ENCODE measurements at places on chromosomes 13 and 19.

- DNase-seq = no peak
These were observed 21.3 kb downstream of the ZNF77 start for GRCh38 chr19:2923510-2923909.

DNA sequence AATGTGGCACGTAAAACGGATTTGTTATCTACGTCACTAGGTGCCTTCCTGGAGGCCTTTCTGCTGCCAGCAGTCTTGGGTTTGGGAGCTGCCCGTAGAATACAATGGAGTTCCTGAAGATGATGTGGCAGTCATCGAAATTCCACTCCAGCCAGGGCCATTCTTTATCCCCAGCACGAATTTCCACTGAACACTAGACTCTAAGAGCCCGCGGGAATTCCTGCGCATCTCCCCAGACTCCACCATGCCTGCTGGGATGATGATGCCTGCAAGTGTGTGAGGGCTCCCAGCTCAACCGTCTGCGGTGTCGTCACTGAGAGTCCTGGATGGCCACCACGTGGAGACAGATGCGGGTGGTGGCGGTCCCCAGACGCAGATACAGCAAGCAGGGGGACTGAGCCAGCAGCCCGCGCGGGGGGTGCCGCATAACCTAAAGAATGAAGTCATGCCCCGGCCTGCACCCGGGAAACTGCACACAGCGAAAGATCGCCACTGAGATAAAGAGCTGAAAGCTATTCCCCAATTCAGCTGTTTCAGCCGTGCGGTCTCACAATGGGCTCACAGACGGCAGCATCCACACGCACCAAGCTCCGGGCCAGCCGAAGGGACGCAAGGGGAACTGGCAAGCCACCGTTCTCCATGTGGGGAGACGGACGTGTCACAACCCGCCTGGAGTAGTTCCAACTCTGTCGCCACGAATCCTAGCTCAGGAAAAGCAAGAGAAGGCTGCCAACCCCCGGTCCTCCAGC, 41.1 kb downstream of the COL4A1 start:
- DNase-seq = no peak

GRCh38 chr19:17989425-17990094, 18.4 kb upstream of the ARRDC2 start:
- no peak for DNase-seq

- no peak for DNase-seq
These were observed 112.3 kb downstream of the POSTN start for GRCh38 chr13:37486171-37486681.

- no peak for DNase-seq
These were observed 15.6 kb upstream of the PROZ start for GRCh38 chr13:113142876-113143275.

- DNase-seq = no peak
These were observed 404.2 kb downstream of the KCNRG start for GRCh38 chr13:50419331-50419865.

- no peak for DNase-seq
These were observed 62.0 kb upstream of the C1QTNF9B start for GRCh38 chr13:23959231-23959862.

DNA sequence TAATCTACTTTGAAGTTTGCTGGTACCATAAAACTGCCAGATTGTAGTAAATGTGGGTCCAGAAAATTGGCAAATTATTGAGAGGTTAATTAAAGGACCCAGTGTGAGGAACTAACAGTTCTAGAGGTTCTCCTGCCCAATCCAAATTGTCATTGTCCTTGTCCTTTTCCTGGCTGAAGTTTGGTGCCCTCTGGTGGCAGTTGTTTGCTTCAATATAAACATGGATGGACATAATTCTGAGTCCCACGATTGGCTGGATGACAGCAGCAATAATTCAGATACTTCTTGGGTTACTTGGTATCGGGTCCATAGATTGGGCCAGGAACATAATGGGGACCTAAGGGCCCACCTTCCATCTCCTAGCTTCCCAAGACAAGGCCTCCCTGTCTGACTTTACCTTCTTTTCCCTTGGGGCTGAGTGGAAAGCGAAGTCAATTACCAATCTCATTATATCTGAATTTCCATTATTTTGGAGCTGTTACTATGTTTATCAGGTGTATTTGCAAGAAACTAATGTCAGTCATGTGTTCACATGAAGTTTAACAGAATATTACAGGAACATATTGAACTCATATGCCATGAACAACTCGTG, 33.8 kb upstream of the GARRE1 start:
- peak; percentile 24 for DNase-seq

GRCh38 chr13:26046639-26047038, 5.2 kb downstream of the SHISA2 start:
- DNase-seq = no peak

DNA sequence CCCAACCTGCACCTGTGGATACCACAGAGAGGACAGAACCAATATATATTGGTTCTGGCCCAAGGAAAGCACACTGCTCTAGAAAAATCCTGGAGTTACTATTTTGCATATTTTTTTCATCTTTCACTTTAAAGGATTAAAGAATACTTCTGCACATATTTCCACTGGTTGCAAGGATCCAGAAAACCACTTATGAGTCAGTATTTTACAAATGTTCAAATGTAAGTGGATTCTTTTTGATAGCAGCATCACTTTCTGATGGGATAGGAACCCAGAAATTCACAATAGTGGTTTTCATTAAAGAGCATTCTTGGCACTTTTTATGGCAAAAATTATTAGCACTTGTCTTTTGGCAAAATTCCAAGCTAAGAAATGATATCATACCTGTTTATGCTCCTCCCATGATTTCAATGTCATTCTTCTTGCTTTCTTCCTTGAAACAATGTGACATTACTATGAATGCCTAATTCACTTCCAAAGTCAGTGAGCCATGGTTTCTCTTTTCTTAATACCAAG, 38.2 kb downstream of the MZT1 start:
- DNase-seq = no peak

DNA sequence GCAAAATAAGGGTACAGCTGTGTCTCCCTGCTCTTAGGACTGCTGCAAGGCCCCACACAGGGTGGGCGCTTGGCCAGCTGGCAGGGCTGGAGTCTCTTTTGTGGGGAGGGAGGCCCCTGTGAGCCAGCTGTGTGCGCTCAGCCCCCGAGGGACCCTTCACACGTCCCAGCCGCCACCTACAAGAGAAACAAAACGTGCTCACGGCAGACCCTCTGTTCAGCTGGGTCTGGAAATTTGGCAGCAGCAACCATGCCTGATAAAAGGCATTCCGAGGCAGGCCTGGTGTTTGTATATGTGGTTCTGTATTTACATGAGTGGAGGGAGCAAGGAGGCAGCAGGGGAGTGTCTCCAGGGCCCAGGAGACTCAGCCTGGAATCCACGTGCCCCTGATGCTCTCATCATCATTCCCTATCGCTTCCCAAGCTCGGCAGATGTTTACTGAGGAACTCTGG, 49.7 kb downstream of the CRTC1 start:
- DNase-seq = no peak

GRCh38 chr13:97241761-97242160, 19.6 kb downstream of the MBNL2 start:
- no peak for DNase-seq

- no peak for DNase-seq
These were observed 22.3 kb upstream of the GPR183 start for GRCh38 chr13:99329477-99329876.

DNA sequence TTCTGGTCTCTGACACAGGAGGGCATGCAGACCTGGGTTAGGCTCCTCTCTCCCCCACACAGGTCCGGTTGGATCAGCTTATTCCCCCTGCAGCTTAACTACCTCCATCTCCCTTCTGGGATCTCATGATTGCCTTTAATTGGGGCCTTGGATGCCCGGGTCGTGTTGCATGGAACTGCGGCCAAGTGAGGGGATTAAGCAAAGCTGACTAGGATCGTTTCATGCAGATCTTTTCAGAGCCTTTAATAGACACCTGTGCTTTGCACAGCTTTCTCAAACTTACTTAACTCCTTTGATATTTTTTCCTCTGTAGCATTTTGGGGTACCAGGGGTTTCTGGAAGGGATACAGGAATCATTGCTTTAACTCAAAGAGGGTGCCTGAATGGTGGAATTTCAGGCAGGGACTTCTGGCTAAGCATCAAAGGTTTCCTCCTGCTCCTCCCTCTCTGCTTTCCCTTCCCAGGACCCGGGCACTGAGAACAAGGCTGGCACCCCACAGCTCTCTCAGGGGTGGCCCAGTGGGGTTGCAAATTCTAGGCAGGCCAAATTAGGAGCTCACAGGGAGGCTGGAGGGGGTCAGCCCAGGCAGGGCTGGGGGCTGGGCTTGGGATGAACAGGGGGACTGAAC, 477 bp downstream of the NFILZ start:
- DNase-seq = no peak

DNA sequence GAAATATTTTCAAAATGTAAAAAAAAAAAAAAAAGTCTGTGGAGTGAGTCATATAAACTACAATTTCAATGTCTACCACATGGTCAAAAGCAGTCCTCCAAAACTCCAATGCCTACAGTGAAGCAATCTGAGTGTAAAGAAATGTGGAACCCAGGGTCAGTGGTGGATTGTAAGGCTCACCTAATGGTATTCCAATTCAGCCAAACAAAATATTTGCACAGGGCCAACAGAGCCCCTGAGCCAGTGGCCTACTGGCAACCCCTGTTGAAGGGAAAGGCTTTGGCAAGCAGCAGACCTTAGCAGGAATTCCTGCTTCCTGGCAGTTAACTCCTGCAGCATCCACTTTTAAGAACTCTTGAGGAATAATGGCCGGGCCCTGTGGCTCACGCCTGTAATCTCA, 3.4 kb downstream of the DNMT1 start:
- no peak for DNase-seq

- DNase-seq = no peak
These were observed 3.7 kb upstream of the TECR start for GRCh38 chr19:14525729-14526128.

DNA sequence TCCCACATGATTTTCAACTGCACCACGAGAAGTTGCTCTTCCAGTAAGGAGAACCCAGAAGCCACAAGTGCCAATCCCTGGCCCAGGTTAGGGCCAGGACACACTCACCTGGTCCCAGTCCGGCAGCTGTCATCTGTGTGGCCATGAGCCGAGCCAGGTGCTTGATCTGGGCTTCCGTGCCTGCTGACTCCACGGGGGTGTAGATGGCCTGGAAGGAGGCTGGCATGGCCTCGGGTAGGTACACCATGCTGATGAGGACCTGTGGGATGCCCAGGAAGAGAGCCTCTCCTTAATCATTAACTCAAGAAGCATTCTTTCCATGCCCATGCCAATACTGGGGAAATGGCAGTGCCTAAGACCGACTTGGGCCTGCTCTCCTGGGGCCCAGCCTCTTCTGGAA, 19.9 kb upstream of the RSPH6A start:
- no peak for DNase-seq

- peak; percentile 44 for DNase-seq
These were observed 25.9 kb downstream of the GRIN2D start for GRCh38 chr19:48419158-48419920.

GRCh38 chr13:104944176-104944575, 1591.3 kb downstream of the EFNB2 start:
- no peak for DNase-seq

- no peak for DNase-seq
These were observed 8.6 kb downstream of the ISOC2 start for GRCh38 chr19:55452749-55453346.

- DNase-seq = no peak
These were observed 1.1 kb upstream of the NR2F6 start for GRCh38 chr19:17246681-17247425.

DNA sequence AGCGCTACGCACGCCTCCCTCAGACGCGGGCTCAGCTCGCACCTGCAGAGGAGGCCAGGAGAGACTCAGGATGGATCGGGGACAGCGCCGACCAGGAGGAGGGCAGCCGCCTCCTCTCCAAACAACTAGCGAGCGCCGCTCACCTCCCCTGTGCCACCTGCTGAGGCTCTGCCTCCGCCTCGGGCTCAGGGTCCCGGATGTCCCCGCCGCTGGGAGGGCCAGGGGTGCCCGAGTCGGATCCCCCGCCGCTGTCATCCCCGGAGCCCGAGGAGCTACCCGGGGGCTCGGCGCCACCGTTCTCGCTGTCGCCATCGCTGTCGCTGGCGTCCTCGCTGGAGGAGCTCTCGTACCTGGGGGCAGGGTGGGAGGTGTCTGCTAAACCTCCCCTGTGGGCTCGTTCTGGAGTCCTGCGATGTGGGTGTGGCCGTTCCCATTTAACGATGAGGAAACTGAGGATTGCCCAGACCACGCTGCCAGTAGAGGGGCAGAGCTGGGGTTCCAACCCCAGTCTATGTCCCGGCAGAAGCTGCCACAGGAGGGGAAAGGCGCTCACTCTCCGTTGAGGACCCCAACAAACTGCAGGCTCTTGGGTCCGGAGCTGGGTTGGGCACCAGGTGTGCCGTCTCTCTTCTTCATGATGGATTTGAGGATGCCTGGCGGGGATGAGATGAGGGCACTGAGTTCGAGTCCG, 9.2 kb downstream of the KANK3 start:
- no peak for DNase-seq

GRCh38 chr19:3276341-3276799, 51.9 kb downstream of the CELF5 start:
- no peak for DNase-seq

DNA sequence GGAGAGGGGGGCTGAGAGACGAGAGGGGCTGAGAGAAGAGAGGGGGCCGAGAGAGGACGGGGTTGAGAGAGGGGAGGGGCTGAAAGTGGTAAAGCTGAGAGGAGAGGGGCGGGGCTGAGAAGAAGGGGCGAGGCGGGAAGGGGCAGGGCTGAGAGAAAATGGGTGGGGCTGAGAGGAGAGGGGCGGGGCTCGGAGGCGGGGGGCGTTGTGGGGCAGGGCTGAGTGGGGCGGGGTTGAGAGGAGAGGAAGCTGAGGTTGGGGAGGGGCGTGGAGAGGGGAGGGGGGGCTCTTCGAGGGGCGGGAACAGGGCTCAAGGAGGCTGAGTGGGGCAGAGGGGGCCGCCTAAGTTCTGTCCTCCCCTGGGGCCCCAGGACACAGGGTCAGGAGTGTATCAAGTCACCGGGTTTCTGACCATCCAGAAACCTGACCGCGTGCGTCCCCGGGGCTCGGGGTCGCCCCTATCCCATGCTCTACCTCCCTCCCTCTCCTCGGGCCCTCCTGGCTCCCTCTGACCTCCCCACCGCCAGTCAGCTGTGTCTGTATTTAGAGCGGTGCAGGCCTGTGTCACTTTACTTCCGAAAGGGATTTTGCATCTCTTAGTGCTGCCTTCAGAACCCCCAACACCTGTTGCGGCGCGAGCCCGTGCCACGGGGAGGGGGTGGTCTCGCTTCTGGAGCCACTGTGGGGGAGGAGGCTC, 38.6 kb upstream of the SEMA6B start:
- no peak for DNase-seq

- no peak for DNase-seq
These were observed 470.2 kb upstream of the PRR20A start for GRCh38 chr13:56670563-56670962.

Data from stimulated activated CD4-positive, alpha-beta T cell treated with anti-CD3 and anti-CD28 coated beads, Interleukin-12 subunit alpha, Interleukin-12 subunit beta, amount 100 ng/mL, for 24 hours (primary cell).